Activated T-helper 17 cell treated with anti-CD3 and anti-CD28 coated beads, Interleukin-2, amount 50 U/mL, for 72 hours (primary cell): ENCODE measurements at places on chromosomes 1 and 21. TPM values are rescaled to one million over a fixed set of nuclear protein-coding genes. Genes with fewer than 3 reads are reported as not detected.

GRCh38 chr1:27773826-27774445 is 917 bp downstream of the STX12 start:
- ATAC-seq = peak; percentile 20

Gene PLA2G4A
- 0.40 TPM for total RNA-seq

- ATAC-seq = no peak
Measured at GRCh38 chr1:94578856-94579255, 37.3 kb upstream of the F3 start.

DNA sequence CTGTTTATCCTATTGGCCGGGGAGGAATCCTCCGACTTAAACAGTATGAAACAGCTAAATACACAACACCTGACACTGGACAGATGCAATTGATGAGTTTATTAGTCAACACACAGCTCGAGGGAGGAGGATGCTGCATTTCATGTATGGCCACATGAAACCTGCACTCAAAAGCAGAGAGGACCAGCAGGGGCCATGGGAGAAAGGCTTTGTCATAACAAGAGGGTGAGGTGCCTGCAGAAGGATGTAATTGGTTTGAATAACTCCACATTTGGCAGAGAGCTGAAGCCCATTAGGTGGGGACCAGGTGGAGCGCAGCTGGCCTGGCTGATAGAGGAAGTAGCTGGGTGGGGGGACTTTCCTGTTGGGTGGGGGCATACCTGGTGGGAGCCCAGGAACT is 599.1 kb downstream of the PTPRU start:
- ATAC-seq = no peak

GRCh38 chr1:42983693-42984092 is 25.0 kb upstream of the SLC2A1 start:
- ATAC-seq = no peak

Gene S100A2
- 10.7 TPM for total RNA-seq

DNA sequence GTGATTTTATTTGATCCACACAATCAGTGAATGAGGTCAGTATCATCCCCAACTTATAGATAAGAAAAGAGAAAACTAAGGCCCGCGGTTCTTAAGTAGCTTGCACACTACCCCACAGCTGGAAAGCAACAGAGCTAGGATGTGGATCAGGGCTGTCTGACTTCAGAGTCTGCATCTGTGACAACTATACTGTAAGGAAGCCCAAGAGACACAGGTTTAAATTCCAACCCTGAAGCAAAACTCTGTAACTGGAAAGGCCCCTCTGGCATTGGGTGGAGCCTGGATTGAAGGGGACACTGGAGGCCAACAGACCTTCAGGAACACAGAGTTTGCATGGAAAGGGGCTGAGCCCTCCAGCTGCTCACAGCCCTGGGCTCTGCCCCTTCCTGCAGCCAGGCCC is 40.2 kb downstream of the LGR6 start:
- ATAC-seq = no peak

Gene PCBP3
- 11.6 TPM for total RNA-seq

Gene FAM177B
- total RNA-seq = 0.95 TPM

- no peak for ATAC-seq
Measured at GRCh38 chr1:14421977-14422609, 176.4 kb upstream of the KAZN start.

DNA sequence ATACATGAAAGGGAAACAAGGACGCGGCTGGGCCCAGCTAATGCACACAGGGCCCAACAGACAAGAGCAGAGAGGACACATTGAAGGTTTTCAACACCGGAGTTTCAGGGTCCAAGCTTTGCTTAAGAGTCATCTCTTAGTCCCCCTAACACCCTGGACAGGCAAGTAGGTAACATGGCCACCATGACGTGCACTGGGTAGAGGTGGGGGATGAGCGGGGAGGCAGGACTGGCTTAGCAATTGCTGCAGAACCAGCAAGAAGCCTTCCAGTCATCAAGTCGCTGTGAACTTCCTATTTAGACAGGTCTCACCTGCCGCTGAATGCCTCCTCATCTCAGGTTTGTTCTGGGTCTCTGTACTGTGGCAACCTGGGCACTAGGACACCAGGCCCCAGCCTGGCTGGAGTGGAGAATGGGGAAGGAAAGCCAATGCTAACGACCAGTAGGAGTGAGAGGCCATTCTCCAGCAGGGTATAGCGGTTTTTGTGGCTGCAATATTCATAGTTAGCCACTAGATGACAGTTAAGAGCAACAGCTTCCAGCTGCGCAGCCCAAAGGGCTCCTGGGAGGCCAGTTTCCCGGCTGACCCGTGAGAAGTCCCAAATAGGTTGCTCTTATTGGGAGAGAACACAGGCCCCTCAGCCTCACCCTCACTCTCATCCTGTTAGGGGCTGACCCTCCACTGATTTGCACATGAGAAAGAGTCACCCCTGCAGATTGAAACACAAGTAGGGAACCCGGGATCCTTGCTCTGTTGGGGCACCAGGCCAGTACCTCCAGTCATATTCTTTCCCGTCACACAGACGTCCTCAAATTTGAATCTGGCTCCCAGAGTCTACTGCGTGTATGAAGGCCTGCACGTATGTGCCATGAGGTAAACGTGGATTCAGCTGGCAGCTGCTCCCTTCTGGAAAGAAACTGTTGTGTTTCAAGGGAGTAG is 6.0 kb upstream of the PIGC start:
- ATAC-seq = peak; percentile 66

DNA sequence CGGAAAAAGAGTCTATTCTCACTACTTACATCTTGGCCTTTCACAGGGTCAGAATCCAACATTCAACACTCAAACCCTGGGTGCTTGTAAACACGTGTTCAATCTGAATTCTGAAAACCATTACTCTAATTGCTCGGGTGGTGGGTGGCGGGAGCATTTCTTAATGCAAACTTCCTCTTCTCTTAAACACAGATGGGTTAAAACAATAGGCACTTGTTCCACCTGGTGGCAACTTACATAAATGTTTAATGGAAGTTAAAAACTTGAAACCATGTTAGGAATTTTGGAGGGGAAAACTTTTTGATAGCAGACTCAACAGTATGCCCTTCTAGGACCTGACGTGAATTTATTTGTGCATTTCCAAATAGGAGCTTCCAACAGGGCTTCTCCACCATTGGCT is 23.4 kb upstream of the TDRD10 start:
- no peak for ATAC-seq

Gene FHAD1
- not detected for total RNA-seq

- no peak for ATAC-seq
Measured at GRCh38 chr1:243725075-243725474, 125.0 kb downstream of the AKT3 start.

- ATAC-seq = peak; percentile 63
Measured at GRCh38 chr1:19704247-19705113, 39.8 kb downstream of the HTR6 start.

DNA sequence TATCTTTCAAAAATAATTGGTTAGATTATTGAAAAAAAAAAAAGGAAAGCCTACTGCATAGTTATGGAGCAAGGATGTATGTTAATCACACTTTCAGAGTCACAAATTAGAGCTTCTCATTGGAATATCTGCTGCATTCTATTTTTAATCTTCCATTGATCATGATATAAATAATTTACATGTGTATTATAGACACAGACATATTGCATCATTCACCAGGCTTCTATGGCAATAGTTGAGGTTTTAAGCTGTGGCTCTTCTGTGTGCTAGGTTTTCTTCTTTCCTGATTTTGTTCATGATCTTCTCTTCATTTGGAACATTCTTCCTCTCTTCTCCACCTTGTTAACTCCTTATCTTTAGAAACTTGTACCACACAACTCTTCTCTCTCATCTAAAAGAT is 123.2 kb upstream of the HMCN1 start:
- no peak for ATAC-seq

- peak; percentile 44 for ATAC-seq
Measured at GRCh38 chr1:217892750-217893149, 261.6 kb downstream of the SPATA17 start.

Gene KIF21B
- 102 TPM for total RNA-seq

Gene SERTAD4
- not detected for total RNA-seq

DNA sequence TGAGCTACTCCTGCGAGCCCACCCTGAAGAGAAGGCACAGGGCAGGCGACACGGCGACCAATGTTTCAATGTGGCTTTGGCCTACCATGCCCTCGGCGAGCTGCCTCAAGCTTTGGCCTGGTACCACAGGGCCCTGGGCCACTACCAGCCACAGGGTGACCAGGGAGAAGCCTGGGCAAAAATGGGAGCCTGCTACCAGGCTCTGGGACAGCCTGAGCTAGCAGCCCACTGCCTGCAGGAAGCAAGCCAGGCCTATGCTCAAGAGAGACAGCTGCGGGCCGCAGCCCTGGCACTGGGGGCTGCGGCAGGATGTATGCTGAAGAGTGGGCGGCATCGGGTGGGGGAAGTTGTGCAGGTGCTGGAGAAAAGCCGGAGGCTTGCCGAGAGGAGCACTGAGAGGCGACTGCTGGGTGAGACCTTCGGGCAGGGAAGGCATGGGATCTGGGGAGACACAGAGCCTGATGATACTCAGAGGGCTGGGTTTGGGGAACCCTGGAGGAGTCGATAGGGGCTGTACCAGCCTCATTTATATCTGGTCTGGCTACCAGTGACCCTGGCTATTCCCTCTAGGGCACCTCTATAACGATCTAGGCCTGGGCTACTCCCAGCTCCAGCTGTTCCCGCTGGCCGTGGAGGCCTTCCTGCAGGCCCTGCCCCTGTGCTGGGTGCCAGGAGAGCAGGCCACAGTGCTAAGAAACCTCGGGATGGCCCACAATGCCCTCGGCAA is 2.3 kb downstream of the TTC24 start:
- no peak for ATAC-seq

DNA sequence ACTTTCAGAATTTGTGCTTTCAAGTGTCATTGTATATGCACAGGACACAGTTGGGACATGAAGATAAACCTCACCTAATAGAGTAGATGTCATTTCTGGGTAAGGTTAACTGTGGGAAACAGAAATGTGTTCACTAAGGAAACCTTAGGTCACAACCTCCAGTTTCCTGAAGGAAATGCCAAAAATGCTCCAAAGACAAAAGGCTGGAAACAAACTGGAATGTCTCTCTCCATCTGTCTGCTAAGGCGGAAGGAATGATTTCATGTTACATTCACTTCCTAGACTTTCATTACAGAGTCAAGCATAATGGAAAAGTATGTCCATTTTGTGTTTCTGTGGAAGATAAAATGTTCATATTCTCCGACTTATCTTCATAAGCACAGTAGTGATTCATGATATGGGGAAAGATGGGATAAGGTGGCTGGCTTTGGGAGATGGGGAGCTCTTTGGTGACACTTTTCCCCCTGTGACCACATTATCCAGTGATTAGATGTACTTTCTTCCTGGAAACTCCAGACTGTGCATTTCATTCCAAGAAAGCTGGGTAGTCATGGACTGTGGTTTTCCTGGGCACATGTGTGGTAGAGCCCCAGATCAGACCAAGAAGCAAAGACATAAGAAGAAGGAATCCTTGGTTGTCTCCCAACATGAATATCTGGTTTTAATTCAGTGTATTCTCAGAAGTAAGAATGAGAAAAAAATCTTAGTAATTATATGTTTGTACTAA is 5.7 kb downstream of the S1PR1 start:
- ATAC-seq = no peak

Gene SHISA4
- total RNA-seq = 0.69 TPM

Gene GNL2
- total RNA-seq = 48.8 TPM

- ATAC-seq = no peak
Measured at GRCh38 chr1:212228591-212229119, 56.6 kb upstream of the PPP2R5A start.

DNA sequence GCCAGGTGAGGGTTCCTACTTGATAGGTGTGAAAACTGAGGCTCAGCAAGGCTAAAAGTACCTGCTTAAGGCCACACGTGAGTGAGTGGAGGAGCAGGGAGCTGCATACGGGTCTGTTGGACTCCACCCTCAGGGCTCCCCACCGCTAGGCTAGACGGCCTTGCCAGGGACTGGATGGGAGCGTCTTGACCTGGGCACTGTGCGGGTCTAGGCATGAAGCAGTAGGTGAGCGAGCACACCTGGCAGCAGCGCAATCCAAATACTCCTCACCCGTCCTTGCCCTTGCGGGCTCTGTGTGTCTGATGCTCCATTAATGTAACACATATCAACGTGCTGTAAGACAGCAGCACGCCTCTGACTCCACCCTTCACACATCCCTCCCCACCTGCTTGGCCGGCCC is 94.0 kb downstream of the LACTBL1 start:
- no peak for ATAC-seq

DNA sequence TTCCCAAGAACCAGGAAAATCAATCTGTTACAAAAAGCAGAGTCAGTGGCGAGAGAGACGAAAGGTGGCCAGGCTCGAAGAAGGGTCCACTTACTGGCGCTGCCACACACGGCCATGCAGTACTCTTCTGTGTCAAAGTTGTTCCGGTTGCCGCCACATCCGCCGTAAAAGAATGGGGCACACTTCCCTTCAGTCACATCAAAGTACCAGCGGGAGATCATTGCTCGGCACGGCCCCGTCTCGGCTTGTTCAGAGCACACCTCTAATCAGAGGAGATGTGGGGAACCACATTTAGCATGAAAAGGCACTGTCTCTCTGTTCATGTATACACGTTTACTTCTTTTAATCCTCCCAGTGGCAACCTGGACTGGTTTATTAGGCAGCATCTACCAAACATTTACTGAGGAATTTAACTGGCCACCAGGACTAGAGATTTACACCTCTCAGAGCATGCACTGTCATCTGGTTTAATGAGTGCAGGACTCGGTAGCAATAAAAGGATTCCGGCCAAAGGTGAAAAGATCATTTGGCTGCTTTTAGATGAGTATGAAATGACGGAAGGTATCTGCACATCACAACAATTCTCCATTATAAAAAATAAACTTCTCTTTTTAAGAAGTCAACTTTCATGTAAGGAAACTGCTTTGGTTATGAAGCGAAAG is 170.5 kb downstream of the APP start:
- ATAC-seq = peak; percentile 82

Gene EDN2
- total RNA-seq = not detected

DNA sequence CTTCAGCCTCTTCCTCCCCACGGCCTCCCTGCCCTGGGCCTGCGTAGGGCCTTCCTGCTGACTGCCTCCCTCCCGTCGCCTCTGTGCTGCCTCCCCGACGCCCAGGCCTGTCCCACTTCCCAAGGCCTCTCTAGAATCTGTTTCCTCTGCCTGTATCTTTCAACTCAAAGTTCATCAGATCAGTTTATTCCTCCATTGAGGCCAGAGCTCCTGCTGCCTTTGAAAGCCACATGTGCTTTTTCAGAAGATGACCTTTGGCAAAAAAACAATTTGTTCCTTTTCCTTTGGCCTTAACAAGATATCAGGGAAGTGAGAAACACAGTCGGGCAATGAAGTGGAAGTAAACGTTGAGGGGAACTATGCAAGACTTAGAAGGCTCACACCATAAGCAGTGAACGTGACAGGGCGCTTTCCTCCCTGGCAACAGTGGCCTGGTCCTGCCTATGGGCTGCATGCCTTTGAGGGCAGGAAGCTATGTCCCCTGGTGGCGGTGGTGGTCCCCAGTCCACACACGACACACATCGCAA is 85.9 kb downstream of the PSMG1 start:
- no peak for ATAC-seq

Gene TNFRSF4
- 384 TPM for total RNA-seq

- no peak for ATAC-seq
Measured at GRCh38 chr1:55129194-55129728, 85.9 kb downstream of the USP24 start.

GRCh38 chr1:24622218-24622617 is 20.9 kb upstream of the SRRM1 start:
- no peak for ATAC-seq
